ENCODE measurements at places on chromosomes 7 and 10.

DNA sequence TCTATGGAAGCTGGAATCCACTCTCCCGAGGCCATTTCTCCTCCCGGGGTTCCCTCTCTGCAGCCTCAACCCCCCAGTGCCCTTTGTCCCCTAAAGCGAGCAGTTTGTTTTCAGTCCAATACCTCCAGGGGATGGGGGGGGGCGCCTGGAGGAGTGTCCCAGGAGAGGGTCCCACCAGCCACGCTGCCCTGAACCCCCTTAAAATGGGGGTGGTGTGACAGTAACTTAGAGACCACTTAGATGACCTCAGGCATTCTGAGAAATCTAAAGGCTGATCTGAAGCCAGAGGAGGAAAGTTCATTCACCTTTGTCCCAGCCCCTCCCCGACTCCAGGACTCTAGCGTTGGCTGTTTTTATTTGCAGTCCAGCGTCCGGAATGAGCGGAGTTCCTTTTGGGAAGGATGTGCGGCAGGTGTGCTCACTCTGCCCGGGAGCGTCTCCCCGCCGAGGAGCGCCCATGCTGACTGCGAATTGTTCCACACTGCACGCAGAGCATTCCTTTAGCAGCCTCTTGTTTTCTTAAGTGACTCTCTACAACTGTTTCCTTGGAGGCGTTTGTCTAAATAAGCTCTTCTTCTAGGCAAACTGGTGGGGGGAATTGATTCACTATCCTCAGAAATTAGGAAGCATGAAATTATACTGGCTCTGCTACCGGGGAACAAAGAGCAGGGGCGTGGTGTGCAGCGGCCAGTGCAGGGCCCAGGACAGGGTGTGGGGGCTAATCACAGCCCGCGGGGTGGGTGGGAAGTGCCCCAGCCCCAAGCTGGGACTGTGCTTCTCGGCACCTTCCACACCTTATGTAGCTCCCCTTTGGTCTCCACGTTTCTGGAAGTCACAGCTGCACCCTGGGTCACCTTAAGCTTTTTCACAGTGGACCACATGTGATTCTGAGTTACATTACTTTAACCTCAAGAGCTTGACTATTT is 46.3 kb downstream of the SYPL1 start:
- DNase-seq = peak; percentile 63

DNA sequence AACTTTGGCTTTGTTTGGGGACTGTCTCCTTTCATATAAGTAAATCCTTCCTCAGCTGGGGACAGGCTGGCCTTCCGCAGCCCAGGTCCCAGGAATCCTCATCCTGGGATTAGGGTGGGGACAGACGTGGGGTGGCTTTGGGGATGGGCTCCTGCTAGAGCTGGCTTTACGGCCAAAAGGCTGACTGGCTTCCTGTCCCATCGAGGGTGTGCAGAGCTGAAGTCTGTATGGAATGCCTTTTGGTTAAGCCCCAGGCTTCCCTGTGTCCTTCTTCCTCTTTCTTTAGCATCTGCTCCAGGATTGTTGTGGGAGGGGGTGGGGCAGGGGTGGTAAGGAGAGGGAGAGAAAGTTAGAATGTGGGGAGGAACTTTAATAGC is 59.4 kb upstream of the AQP1 start:
- DNase-seq = no peak

- DNase-seq = no peak
Measured at GRCh38 chr10:91711885-91712680, 79.2 kb upstream of the PPP1R3C start.

GRCh38 chr7:12650080-12650479 is 37.4 kb upstream of the ARL4A start:
- DNase-seq = no peak

DNA sequence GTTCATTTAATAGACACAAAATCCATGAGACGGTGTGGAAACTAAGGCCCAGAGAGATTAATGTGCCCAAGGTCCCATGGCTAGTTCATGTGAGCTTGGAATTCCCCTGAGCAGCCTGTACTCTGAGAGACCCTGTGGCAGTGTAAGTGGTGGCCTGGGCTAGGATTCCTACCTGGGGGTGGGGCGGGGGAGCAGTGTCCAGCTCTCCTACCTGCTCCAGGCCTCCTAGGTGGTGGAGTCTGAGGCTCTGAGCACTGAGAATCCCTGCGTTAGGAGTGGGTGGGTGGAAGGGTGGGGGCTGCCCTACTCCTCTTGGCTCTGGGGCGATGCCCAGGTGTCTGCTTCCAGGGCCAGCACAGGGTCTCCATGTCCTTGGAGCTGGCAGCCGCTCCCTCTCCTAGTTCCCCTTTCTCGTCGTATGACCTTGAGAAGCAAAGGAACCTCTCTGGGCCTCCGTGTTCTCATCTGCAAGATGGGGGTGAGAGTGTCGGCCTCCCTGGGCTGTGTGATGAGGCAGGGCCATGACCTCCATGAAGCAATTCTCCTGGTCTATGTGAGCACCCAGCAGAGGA is 2.5 kb downstream of the SNCG start:
- DNase-seq = no peak

DNA sequence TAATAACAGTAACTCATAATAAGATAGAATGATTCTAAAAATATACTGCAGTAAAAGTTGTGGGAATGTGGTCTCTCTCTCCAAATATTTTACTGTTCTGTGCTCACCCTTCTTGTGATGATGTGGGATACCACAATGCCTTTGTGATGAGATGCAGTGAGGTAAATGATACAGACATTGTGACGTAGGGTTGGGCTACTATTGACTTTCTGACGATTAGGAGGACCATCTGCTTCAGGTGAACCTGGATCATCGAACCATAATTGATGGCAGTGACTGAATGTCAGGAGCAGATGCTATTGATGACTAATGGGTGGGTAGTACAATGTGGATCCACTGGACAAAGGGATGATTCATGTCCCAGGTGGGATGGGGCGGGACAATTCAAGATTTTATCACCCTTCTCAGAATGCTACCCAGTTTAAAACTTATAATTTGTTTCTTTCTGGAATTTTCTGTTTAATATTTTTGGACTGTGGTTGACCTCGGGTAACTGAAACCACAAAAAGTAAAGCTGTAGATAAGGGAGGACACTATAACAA is 73.9 kb upstream of the ARMC3 start:
- peak; percentile 30 for DNase-seq

GRCh38 chr7:26525398-26526264 is 234.0 kb downstream of the SNX10 start:
- no peak for DNase-seq

GRCh38 chr7:27767374-27767773 is 27.4 kb downstream of the TAX1BP1 start:
- DNase-seq = no peak

GRCh38 chr10:103504181-103504783 is 10.8 kb downstream of the NEURL1 start:
- peak; percentile 97 for DNase-seq

GRCh38 chr10:125024497-125025234 is 82.7 kb downstream of the ZRANB1 start:
- DNase-seq = no peak

DNA sequence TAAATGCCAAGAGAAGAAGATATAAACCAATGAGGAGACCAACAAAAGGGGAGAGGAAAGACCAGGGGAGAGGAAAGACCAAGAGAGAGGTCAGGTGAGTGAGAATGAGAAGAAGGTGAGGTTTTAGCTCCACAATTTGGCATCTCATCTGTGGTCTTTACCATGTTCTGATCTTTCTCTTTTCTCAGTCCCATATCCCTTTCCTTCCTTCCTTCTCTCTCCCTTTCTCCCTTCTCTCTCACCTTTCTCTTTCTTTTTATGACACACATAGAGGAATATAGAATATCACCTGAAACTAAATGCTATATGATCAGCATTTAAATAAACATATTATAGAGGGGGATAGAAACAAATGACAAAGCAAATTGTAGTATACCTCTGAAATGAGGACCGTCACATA is 57.4 kb downstream of the ATE1 start:
- DNase-seq = no peak

DNA sequence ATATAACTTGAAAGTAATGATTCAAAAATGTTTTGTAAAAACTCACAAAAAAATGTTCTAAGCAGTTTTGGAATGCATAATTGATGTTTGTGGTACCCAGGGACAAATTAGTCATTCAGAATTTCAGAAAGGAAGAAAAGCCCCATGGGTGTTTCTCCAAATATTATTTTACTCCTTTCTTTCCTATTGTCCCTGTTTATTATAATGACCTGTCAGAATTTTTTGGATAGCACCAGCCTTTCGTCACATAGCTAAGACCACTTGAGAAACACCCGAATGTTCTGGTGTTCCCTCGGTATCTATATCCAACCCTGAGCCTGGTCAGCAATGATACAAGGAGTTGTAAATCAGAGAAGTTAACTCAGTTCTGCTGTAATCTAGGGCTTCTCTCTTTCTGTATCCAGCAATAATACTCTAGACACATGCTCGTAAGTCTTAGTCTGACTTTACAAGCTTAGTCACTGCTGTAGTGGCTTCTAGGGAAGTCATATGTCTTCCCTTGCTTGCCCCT is 64.8 kb upstream of the MEOX2 start:
- no peak for DNase-seq

GRCh38 chr10:95560278-95561176 is 644 bp downstream of the SORBS1 start:
- DNase-seq = peak; percentile 43

DNA sequence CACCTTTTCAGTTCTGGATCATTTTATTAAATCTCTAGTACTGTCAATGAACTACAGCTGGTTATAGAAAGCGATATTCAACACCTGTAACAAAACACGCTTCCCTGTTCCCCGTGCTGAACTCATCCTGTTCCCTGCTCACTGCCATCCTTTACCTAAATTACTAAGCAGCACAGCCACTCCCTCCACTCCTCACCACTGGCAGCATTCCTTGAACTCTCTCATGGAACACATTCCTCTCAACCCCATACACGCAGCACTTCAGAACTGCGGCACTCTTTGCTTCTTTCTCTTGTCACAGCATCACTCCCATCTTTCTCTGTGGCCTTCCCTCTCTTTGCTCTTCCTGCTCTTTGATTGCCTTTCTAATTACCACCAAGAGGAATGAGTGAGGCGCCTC is 27.4 kb downstream of the RELN start:
- DNase-seq = peak; percentile 57

DNA sequence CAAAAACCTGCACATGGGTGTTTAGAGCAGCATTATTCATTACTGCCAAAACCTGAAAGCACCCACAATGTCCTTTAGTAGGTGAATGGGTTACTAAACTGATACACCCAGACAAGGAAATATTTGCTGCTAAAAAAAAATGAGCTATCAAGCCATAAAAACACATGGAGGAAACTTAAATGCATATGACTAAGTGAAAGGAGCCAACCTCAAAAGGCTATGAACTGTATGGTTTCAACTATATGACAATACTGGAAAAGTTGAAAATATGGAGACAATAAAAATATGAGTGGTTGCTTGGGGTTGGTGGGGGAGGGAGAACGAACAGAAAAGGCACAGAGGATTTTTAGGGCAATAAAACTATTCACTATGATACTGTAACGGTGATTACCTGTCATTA is 291.0 kb downstream of the TNS3 start:
- DNase-seq = peak; percentile 39

DNA sequence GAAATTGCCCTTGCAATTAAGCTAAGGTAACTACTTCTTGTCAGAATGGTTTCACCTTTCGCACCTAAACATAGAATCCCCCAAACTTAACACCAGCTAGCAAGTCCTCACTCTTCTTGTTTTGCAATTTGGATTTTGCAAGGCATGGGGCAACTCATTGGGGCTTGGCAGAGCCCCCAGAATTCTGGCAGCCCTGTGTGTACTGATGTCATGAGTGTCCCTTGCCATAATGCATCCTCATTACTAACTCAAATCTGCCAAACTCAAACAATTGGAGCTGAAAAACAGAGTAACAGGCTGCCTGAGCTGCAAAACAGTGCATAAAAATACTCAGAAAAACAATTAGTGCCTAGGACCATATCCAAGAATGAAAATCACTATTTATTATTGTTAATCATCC is 7.9 kb upstream of the XPNPEP1 start:
- no peak for DNase-seq

DNA sequence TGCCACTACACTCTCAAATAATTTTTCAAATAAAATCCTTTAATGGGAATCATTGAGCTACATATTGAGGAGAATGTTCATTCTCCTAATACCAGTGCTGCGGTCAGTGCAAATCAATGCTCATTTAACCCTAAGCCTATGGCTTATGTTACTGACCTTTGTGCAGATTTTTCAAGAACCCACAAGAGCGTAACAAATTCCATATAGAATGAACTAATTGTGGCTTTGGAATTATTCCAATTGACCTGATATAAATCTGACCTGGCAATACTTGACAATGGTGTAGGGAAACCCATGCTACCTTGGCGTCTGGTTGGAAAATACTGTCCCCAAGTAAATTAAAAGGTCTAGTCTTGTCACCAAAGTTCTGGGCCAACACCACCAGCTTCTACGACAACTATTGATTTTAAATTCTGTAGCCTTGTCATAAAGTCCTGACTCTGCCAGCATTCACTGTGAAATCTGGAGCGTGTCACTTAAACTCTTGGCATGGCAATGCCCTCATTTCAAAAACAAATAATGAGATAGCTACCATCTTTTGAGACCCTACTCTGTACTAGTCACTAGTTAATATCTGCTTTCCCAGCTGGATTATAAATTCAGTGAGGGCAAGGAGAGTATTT is 320.9 kb downstream of the AHR start:
- DNase-seq = no peak

DNA sequence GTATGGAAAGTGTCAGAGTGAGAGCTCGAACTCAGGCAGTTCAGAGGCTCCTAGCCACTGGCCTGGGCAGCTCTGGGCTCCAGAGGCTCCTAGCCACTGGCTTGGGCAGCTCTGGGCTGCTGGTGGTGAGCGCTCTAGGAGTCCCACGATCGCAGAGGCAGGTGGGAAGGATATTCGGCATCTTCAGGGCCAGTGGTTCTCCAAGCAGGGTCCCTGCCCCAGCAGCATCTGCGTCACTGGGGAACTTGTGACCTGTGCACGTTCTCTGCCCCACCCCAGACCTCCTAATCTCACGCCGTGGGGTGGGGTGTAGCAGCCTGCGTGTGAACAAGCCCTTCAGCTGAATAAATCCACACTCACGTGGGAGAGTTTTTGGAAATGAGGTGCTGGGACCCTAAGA is 25.2 kb upstream of the BTBD16 start:
- no peak for DNase-seq

GRCh38 chr10:93039721-93040120 is 20.9 kb upstream of the CYP26C1 start:
- DNase-seq = peak; percentile 29

- DNase-seq = no peak
Measured at GRCh38 chr7:36260481-36260880, 107.4 kb downstream of the EEPD1 start.

- DNase-seq = peak; percentile 94
Measured at GRCh38 chr10:126384269-126384873, 3.9 kb downstream of the ADAM12 start.
